Cardiac muscle cell (in vitro differentiated cells and primary cell): ENCODE measurements at places on chromosomes 13 and 19. TPM values are rescaled to one million over a fixed set of nuclear protein-coding genes. Genes with fewer than 3 reads are reported as not detected.

Gene RPL21
- total RNA-seq: 367 and 371 TPM in 2 replicates

Gene ZNF98
- not detected in 2 replicates for total RNA-seq

Gene ZNF284
- total RNA-seq: 1.8 and 3.5 TPM in 2 replicates

Gene SULT2A1
- total RNA-seq: not detected in 2 replicates

Gene DCLK1
- total RNA-seq: 0.04 and 0.09 TPM in 2 replicates

DNA sequence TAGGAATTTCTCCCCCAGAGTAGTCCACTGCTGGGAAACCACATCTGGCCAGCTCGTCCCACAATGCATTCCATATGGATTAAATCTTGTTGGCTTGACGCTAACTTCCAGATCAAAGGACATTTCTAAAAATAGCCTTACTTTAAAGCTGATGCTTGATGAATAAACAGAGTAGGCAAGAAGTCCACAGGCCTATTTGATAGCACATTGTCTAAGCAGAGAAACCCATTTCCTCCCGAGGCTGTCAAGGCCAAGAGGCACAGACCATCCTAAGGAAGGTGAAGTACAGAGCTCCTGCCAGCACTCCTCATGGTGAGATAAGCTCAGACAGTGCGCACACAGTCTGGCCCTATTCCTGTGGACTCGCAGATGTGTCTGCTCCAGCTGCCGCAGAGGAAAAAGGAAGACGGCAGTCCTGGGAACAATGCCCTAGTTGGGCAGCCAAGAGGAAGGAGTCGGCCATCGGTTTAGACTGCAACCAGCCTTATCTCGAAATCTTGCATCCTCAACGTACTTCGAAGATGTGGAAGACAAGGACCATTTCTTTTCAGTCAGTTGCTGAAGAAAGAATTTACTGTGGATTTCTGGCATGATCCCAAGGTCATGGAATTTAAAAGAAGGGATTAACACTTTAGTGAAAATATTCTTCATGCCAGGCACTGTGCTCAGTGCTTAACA, 156.8 kb downstream of the RGCC start:
- H3K27ac ChIP-seq: peak overlapping the region; percentile 16
- no peaks in the 10 kb centered on the region for H3K27me3 ChIP-seq
- no peak for DNase-seq
- no peak overlapping the region for H3K4me3 ChIP-seq

DNA sequence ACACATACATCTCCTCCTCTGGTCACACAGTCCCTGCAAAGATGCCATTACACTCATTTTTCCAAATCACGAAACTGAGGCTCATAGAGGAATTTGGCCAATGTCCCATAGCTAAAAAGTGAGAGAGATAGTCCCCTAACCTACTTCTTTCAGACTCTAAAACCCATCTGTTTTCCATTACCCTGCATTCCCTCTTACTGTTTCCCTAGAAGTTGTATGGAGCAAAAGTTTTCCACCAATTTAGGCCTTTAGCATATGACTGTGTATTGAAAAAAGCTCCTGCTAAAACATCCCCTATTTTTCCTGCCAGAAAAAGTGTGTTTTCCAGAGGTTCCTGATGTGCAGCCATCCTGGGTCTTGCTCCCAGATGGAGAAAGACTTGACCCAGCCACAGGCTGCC, 16.3 kb downstream of the SERP2 start:
- no peaks in the 10 kb centered on the region for H3K36me3 ChIP-seq
- H3K27me3 ChIP-seq: no peaks in the 10 kb centered on the region

DNA sequence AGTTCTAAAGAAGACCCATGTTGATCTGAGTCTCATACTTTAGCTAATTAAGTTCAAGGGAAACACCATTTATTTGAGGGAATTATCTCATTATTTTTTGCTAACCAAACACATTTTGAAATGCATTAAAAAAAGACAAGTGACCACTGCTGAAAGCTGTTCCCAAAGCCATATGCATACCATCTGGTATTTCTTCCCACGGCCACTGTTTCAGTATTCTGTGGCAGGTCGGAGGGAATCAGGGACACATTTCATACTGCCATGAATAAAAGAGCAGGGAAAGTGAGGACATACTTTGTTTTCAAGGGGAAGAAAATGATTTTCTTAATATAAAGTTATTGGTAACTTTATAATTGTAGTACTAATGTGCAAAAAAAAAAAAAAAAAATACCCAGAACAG, 401.2 kb downstream of the HS6ST3 start:
- no peaks in the 10 kb centered on the region for H3K4me1 ChIP-seq
- no peak for DNase-seq
- H3K4me3 ChIP-seq: no peak overlapping the region

DNA sequence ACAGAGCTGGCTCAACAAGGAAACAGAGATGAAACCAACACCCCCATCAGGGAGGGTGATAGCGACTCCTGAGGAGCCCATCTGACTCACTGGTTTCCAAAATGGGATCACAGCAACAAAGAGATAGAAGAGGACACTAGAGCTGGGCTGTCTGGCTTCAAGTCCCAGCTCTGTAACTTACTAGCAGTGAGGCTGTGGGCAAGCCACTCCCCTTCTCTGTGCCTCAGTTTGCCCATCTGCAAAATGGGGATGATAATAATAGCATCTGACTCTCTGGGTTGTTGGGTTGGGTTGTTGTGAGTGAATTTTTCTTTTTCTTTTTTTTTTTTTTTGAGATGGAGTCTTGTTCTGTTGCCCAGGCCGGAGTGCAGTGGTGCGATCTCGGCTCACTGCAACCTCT, 14.3 kb downstream of the IGSF23 start:
- no peak overlapping the region for H3K4me3 ChIP-seq
- no peaks in the 10 kb centered on the region for H3K4me1 ChIP-seq
- no peak for DNase-seq

DNA sequence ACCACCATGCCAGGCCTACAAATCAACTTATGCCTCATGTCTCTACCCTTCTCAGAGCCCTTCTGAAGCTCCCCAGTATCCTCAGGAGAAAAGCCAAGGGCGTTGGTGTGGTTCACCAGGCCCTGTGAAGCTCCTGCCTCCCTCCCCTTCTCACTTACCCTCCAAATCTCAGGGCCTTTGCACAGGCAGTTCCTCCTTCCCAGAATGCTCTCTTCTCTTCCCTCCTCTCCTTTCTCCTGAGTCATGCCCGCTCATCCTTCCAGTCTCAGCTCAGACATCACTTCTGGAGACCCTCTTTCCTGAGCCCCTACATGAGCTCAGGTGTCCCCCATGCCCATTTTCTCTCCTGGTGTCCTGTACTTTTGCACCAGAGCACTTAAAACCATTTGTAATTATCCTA, 20.5 kb downstream of the HIF3A start:
- no peaks in the 10 kb centered on the region for H3K4me1 ChIP-seq
- H3K4me3 ChIP-seq: no peak overlapping the region
- no peak overlapping the region for H3K27ac ChIP-seq
- H3K36me3 ChIP-seq: peaks cover 33% of the 10 kb centered on the region

DNA sequence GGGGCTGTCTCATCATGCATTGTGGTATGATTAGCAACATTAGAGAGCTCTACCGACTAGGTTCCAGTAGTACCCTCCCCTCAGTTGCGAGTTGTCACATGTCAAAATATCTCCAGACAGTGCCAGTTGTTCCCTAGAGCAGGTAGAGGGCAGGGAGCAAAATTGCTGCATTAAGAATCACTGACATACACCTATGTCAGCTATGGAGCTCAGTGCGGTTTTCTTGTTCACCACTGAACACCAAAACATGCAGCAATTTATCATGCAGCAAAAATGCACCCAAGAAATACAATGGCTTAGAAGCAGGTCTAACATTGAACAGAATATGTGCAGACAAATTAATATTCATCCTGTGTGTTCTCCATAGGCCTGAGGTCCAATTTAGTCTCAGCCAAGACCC, 186.9 kb upstream of the STARD13 start:
- no peak overlapping the region for H3K27ac ChIP-seq
- H3K4me3 ChIP-seq: no peak overlapping the region
- H3K4me1 ChIP-seq: no peaks in the 10 kb centered on the region
- H3K36me3 ChIP-seq: no peaks in the 10 kb centered on the region

DNA sequence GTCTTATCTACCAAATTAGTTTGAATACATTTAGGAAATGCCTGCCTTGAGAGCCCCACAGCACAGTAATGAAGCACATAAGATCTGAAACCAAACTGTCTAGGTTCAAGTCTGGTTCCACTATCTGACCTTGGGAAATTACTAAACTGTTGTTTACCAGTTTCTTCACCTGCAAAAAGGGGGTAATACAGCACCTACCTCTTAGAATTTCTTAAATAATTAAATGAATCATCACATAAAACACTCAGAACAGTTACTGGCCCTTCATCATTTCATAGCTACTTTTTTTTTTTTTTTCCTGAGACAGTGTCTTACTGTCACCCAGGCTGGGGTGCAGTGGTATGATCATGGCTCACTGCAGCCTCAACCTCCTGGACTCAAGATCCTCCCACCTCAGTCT, 59.6 kb downstream of the USP12 start:
- peaks cover 9% of the 10 kb centered on the region for H3K4me1 ChIP-seq
- no peak overlapping the region for H3K27ac ChIP-seq
- DNase-seq: no peak
- H3K36me3 ChIP-seq: no peaks in the 10 kb centered on the region

GRCh38 chr19:7376151-7376852, 27.6 kb downstream of the ARHGEF18 start:
- H3K4me1 ChIP-seq: no peaks in the 10 kb centered on the region
- no peaks in the 10 kb centered on the region for H3K27me3 ChIP-seq
- no peaks in the 10 kb centered on the region for H3K36me3 ChIP-seq
- no peak for DNase-seq

- peaks cover 28% of the 10 kb centered on the region for H3K4me1 ChIP-seq
- DNase-seq: peak; percentile 28
- H3K27ac ChIP-seq: no peak overlapping the region
- H3K4me3 ChIP-seq: peak overlapping the region; percentile 7
- peaks cover 25% of the 10 kb centered on the region for H3K27me3 ChIP-seq
Measured at GRCh38 chr19:38209671-38210457, 14.2 kb downstream of the DPF1 start.

DNA sequence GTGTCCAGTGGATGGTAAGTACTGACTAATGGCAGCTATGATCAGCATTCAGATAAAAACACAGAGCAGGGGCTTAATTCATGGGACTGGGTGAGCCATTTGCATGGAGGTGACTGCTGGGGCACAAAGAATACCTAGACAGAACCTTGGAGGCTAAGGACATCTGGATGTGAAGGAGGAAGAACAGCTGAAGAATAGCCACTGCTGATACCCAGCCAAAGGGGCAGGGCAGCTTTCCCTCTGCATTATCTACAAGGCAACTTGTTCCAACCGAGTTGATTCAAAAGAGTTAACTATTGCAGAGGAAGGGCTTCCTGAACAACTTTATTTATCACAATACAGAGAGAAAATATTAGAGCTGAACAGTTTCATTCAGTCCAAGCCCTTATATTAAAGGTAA, 13.1 kb upstream of the THSD1 start:
- H3K4me3 ChIP-seq: no peak overlapping the region
- no peak overlapping the region for H3K27ac ChIP-seq
- no peaks in the 10 kb centered on the region for H3K27me3 ChIP-seq
- peaks cover 31% of the 10 kb centered on the region for H3K36me3 ChIP-seq
- H3K4me1 ChIP-seq: peaks cover 5% of the 10 kb centered on the region
- DNase-seq: no peak

DNA sequence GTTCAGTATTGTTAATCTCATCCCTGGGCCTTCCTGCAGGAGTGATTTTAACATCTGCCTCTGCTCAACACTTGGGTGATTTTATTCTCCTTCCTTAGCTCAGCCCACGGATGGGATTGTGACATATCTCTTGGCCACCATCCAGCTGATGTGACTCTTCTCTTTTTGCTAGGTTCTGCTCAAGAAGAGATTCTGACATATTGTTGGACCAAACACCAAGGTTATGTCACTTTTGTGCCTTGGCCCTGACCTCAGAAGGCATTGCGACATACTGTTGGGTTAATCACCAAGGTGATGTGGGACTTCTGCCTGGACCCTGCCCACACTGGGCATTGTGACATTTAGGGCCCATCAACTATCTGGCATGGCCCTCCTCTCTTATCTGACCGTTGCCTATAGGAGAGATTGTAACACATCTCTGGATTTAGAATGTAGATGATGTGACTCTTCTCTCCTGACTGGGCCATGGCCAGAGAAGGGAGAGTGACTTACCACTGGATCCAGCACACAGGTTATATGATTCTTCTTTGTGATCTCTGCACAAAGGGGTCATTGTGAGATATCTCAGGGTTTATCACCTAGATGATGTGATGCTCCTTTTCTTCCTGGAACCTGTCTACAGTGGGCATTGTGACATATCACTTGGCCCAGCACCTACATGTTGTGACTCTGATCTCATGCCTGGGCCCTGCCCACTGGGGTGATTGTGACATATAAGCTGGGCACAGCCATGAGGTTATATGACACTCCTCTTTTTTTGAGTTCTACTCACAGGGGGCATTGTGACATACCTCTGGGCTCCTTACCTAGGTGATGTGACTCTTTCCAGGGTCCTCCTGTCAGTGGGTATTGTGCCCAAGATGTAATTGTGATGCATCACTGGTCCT, 88.8 kb downstream of the ZNF429 start:
- no peak for DNase-seq
- no peaks in the 10 kb centered on the region for H3K36me3 ChIP-seq
- peaks cover 7% of the 10 kb centered on the region for H3K4me1 ChIP-seq
- no peak overlapping the region for H3K4me3 ChIP-seq
- H3K27ac ChIP-seq: no peak overlapping the region

DNA sequence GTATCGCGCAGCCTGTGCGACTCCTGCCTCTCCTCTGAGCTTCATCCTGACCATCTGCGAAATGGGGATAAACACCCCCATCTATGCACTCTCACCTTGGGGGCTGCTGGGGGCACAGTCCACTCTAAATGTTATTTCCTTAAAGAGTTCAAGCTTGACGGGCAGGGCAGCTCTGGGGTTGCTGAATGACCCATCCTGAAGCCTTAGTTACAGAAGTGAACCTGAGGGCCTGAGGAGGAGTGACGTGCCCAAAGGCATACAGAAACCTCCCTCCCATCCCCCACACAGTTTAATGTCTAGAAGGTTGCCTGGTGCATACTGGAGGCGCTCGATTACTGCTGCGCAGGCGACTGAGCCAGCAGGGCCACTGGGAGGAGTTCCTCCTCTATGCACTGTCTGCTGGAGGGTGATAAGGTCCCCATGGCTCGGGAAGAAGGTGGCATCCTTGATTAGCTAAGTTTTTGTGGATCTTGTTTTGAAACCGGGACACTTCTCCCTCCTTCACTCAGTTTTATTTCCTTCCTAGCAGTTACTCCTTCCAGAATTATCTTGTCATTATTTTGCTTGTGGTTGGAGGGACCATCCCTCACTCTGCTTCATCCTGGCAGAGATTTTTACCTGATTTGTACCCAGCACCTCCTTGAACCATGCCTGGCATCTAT, 572 bp upstream of the FKBP8 start:
- H3K4me3 ChIP-seq: peak overlapping the region; percentile 97
- peaks cover 21% of the 10 kb centered on the region for H3K36me3 ChIP-seq
- no peak overlapping the region for H3K27ac ChIP-seq
- H3K4me1 ChIP-seq: peaks cover 3% of the 10 kb centered on the region
- DNase-seq: peak; percentile 32

DNA sequence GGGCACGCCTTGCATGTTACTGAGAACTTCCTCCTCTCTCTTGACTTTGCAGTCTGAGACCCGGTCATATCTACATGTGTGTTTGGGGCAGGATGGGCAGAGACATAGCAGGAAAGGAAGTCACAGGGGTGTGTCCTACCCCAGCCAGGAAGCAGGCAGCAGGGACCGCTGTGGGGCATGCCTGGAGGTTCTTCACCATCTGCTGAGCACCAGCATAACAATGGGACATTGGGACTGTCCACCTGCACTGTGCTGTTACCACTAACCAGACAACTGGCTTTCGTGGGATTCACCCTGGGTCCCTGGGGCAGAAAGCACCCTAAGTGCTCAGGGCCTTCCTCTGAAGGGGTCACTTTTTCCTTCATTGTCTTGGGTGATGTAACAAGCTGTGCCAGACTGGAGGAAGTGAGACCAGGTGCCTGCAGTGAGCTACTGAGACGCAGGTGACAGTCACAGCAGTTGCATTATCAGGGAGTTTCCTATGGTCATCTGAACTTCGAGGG, 2.6 kb upstream of the HAUS5 start:
- H3K4me3 ChIP-seq: no peak overlapping the region
- DNase-seq: no peak
- no peaks in the 10 kb centered on the region for H3K4me1 ChIP-seq
- H3K27ac ChIP-seq: no peak overlapping the region
